GM10248 (cell line): ENCODE measurements at places on chromosomes 4 and X.

DNA sequence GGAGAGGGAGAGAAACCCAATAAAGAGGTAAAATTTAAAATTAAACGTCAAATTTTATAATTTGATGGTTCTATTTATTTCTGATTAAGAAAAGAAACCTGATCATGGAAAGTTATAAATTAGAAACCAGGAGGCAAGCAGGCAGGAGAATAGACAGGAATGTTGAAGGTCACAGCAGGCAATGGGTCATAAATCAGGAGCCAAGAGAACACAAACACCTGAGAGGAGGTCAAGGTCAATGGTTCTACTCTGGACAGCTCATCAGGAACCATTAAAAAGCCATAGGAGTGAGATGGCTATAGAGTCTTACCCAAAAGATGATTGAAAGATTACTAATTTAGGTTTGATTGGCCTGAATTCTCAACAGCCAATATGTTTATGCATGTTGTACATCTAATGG lies 126.9 kb upstream of the HCCS start:
- DNase-seq: no peak

GRCh38 chr4:158613046-158613445 lies 58.6 kb downstream of the C4orf46 start:
- DNase-seq: no peak

DNA sequence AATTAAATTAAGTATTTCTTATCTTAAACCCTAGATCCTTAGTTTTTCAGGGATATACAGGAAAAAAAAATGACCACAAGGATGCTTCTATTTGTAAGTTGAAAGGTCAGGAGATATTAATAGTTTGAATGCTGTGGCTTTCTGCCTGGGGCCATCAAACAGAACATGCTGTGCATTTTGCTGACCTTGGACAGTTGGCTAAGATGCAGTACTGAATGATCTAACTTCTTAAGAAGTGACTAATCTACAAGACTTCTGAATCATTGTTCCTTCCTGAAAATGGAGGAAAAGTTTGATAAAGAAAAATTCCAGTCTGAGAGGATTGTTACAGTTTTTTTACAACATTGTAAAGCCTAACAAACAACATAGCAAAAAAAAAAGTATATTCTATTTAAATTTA lies 237.8 kb upstream of the JADE1 start:
- DNase-seq: no peak

DNA sequence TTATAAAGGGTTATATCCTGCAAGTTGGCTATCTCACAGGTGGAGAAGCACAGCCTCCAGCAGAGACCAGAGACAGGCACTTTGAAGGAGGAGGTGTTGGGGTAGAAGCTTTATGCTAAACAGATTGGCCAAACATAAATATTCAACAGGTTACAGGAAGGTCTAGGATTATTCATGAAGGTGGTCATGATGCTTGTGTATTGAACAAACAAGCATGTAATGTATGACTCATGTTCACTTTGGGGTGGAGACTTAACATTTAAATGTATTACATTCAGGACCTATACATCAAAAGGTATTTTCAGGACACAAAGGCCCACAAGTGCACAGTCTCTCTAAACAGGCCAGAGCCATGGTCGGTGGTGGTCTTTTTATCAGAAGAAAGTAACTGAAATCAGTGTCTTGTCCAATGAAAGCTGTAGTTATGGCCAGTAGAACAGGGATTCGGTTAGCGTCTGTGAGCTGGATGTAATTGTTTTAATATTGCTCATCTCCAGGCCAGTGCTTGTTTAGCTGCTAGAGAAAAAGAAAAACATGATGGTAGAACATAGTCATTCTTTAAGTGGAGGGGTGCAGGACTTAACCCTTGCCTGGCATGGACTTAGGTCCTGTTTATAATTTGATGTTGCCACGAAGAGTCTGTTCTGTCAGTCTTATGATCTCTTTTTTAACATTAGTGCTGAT lies 555.2 kb upstream of the PCDH10 start:
- DNase-seq: no peak

DNA sequence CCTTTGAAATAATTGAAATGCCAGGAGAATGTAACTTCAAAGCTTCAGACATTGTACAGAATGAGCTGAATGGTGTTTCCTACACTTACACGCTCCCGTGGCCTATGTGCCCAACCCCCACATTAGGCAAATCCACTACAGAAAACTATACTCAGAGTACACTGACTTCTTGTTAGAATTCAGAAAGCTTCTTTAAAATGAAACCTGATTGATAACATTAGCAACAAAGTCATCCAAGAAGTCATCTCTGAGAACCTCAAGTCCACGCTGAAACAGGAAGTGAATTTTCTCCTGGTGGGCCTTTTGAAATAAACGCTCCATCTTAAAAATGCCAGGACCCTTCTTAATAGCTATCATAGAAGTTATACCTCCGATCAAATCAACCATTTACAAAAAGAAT lies 136.3 kb downstream of the TSPAN5 start:
- no peak for DNase-seq

DNA sequence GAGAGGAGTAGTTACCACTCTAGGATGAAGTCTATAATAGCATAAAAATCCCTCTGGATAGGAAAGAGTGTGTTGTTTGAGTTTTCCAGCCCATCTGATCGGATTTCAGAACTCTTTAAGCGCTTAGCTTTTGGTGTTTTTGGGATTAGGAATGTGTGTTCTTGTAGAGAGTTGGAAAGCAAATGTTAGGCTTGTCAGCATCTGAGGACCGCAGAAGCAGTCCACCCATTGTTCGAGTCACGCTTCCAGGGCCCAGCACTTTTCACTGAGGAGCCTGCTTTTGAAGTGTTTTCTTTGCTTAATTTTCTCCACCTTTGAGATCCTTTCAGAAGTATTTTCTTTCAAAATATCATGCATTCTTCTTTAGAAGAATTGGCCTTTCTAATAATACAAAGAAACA lies 306.2 kb downstream of the TENM3 start:
- DNase-seq: no peak

- no peak for DNase-seq
Observed at GRCh38 chr4:22014222-22014741, 65.7 kb upstream of the KCNIP4 start.

GRCh38 chr4:10605746-10606482 lies 78.7 kb downstream of the CLNK start:
- DNase-seq: no peak

- DNase-seq: no peak
Observed at GRCh38 chr4:14934704-14935390, 67.4 kb upstream of the CPEB2 start.

DNA sequence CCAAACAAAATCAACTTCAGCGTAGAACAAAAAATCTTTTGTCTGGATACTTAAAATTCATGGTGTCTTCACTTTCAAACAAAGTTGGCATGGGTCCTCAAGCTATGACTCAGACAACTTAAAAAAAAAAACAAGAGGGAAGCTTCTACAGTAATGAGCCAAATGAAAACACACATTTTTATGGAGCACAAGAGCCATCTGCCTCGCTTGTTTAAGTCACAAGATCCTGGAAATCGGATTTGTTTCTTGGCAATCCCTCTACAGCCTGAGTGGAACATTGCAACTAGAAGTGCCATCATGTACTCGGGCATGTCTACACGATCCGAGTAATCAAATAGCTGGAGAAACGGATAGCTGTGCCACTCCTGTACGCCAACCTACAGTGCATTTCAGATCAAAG lies 22.6 kb downstream of the LAMP2 start:
- DNase-seq: no peak

GRCh38 chr4:142474398-142475087 lies 371.6 kb downstream of the INPP4B start:
- no peak for DNase-seq

GRCh38 chr4:110630688-110631402 lies 8.0 kb upstream of the PITX2 start:
- no peak for DNase-seq

DNA sequence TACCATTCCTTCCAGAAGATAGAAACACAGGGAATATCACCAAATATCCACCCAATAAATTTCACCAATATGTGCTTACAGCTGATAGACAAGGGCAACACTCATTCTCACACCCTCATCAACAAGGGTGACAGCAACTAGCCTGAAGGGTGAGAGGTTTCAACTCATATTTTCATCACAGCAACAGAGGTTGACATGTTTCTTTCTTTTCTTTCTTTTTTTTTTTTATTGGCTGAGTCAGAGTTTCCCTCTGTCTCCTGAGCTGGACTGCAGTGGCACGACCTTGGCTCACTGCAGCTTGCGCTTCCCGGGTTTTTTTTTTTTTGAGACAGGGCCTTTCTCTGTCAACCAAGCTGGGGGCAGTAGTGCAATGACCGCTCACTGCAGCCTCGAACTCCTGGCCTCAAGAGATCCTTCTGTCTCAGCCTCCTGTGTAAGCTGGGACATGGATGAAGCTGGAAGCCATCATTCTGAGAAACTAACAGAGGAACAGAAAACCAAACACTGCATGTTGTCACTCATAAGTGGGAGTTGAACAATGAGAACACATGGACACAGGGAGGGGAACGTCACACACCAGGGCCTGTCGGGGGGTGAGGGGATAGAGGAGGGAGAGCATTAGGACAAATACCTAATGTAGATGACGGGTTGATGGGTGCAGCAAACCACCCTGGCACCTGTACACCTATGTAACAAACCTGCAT lies 27.5 kb upstream of the ASMTL start:
- DNase-seq: no peak

DNA sequence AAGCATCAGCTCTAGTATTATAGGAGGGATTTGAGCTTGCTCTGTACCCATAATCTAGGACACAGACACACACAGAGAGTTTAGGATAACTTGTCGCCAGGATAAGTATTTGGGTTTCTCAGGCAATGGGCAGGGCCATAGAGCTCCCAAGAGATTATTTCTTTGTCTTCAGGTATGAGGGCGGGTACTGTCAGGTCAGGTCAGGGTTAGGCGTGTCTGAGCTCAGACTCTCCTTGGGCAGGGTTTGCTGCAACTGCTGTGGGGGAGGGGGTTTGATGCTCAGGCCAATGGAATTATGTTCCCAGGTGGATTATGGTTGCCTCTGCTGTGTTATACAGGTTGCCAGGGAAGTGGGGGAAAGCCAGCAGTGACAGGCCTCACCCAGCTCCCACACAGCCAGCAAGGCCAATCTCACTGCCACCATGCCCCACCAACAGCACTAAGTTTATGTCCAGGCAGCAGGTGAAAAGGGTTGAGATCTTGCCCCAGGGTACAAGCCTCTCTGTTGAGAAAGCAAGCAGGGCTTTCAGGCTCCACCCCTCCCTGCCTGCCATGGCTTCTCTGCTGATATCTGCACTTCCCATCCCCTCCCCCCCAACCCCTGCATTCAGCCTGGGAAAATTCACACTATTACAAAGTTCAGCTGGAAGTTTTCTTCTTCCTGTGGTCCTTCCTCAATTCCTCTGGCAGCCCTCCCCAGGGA lies 101.3 kb downstream of the RRAGB start:
- no peak for DNase-seq
